MG63 (cell line): ENCODE measurements at places on chromosomes 7 and 10.

GRCh38 chr7:30921540-30922401, 10.1 kb downstream of the AQP1 start:
- no peak for DNase-seq

- peak; percentile 52 for DNase-seq
Observed at GRCh38 chr10:28730031-28730778, 52.9 kb downstream of the BAMBI start.

DNA sequence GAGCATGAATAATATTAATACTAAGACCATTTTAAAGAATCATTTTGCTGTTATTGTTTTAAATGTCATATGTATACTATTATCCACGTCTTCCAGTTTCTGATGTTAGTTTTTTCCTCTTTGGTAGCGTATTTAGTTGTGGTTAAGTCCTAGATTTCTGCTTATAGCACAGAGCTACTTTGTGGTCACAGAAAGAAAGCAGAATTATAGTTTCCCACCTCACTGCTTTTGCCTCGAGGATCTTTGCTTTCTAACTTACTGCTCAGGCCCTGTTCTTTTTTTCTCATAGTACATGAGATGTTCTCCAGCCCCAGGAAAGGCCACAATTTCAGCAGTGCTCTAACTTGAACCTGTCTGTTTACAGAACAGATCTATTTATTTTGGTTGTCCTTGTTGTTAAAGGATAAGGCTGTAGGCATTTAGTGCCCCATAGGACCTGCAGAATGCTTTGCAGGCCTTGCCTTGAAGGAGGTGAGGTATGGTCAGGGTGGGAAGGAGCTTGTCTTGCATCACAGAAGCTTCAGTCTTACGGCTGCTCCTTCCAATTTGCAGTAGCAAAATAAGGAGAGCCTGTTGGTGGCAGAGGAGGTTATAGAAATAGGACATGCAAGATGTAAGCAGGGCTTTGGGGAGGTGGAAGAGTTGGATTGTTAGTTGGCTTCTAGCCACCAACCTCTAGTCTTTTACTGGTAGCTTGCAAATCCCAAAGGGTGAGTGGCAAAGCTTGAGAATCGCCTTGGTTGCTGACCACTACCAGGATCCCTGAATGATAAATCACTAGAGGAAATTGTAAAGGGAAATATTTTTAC, 129.1 kb downstream of the LRRC4 start:
- no peak for DNase-seq

GRCh38 chr10:24804956-24805355, 81.3 kb upstream of the ARHGAP21 start:
- DNase-seq = no peak

DNA sequence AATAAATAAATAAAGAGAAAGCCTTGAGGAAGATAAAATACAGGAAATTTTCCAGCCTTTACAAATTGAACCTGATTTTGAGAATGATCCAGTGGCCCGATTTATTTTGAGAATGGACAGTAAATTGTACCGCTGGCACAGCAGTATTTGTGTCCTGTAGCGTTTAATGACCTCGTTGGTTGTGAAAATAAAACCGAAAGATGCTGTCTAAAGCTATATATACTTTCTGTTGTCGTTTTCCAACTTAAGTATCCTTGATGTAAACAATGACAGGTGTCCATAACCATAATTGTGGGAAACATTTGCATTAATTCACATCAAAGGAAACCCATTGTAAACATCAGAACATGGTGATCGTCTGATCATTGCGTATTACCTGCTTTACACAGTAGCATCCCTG, 38.8 kb downstream of the TBXAS1 start:
- no peak for DNase-seq

- no peak for DNase-seq
Observed at GRCh38 chr10:48541144-48541795, 63.6 kb downstream of the ARHGAP22 start.

GRCh38 chr7:4115941-4116610, 566.0 kb upstream of the FOXK1 start:
- no peak for DNase-seq

GRCh38 chr7:121369462-121369861, 26.6 kb downstream of the FAM3C start:
- DNase-seq = no peak

- DNase-seq = no peak
Observed at GRCh38 chr10:86252079-86252478, 114.5 kb downstream of the GRID1 start.

- DNase-seq = no peak
Observed at GRCh38 chr7:43405948-43406347, 177.0 kb upstream of the STK17A start.

- DNase-seq = no peak
Observed at GRCh38 chr7:94492601-94493000, 17.0 kb upstream of the CASD1 start.

GRCh38 chr10:18044976-18045720, 93.4 kb downstream of the SLC39A12 start:
- no peak for DNase-seq

DNA sequence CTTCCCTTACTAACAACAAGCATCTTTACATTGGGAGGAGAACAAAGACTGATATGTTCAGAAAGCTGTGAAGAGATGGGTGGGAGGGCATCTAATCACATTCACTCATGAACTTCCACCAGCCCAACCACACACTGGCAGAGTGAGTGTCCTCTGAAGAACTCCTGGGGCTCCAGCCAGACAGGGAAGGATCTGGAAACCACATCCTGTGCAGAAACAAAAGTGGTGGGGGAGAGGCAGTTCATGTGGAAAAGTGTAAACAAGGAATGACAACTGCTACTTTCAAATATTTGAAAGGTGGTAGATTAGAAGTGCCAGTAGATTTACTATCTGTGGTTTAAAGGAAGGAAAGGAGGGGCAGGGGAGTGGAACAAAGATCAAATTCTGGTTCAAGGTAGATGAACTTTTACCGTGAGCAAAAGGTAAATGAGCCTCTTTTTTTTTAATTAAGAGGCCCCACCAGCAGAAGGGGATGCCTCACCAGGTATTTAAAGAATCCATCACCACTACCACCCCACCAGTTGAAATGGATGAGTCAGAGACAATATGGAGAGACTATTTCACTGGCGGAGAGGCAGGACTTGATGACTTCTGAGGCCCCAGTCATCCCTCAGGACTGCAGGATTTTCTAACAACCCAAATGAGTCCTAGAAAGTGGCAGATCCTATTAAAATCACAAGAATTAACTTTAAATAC, 34.5 kb downstream of the GOT1 start:
- peak; percentile 65 for DNase-seq

GRCh38 chr7:154577141-154577873, 425.6 kb downstream of the PAXIP1 start:
- DNase-seq = no peak

DNA sequence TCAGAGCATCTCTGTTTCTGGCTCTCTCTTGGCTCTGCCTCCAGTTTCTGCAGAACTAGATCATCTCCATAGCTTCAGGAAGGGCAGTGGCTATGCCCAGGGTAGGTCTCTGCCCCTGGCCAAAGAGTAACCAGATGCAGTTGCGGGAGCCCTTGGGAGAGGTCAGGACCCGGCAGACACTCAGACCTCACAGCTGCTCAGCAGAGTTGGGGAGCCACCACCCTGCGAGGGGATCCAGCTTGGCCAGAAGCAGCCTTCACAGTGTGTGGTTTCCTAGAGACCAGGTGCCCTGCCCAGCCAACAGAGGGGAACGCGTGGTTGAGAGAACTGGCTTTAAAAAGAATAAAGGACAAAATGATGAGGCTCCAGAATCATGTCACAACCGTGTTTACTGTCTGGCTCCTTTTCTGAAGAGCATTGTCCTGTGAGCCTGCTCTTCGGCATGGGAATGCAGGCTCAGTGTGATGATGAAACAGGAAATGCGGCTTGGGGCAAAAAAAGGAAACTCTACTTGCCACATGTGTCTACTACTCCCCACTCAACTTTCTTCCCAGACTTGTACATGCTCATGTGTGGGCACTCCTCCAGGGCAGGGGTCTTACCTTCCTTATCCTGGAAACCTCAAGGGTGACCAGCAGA, 243.1 kb downstream of the INHBA start:
- no peak for DNase-seq

GRCh38 chr7:50140688-50141087, 47.6 kb upstream of the ZPBP start:
- DNase-seq = no peak

DNA sequence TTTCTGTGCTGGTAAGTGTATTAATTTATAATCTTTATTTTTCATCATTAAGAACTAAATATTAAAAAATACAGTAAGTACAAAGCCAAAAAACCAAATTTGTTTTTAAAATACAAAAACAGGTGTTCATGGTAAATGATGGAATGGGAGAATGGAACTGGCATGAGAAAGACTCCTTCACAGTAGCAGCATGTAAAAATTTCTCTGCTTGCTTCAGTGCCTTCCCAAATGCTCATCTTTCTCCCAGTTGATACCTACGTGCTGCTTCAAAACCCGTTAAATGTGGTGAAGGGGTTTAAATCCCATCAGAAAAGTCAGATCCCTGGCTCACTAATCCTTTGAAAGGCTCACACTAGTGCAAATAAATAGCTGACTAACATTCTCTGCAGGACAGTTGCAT, 4.2 kb downstream of the RNF133 start:
- DNase-seq = no peak

DNA sequence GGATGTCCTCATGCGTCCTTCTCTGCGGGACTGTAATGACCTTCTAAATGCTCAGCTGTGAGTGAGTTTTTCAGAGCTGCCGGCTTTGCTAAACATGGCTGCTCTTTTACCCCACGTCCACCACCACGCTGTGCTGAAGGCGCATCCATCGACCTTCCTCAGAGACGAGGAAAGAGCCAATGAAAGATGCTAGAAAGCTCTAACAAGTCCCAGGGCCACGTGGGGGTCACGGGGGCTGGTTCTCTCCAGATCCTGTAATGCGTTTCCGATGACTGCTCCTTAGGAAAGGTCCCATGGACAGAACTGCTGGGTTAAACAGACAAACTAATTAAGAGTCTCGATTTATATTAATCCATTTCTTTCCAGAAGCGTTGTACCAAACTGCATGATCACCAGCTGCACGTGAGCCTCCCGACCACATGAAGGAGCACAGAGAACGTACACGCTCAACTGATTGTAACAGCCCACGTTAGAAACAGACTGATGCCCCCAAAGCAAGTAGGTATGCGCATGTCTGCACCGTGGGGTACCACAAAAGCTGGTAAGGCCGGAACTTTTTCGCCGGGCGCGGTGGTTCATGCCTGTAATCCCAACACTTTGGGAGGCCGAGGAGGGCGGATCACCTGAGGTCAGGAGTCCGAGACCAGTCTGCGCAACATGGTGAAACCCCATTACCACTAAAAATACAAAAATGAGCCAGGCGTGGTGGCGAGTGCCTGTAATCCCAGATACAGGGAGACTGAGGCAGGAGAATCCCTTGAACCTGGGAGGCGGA, 109.6 kb downstream of the TCERG1L start:
- no peak for DNase-seq

- no peak for DNase-seq
Observed at GRCh38 chr10:99791831-99792230, 9.4 kb downstream of the ABCC2 start.

DNA sequence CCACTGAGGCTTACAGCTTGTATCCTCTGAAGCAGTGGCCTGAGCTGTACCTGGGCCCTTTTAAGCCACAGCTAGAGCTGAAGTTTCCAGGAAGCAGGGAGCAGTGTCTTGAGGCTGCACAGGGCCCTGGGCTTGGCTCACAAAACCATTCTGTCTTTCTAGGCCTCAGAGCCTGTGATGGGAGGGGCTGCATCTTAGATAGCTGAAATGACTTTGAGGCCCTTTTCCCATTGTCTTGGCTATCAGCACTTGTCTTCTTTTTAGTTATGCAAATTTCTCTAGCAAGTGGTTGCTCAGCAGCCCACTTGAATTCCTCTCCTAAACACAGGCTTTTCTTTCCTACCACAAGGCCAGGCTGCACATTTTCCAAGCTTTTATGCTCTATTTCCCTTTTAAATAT, 864.2 kb downstream of the REEP3 start:
- no peak for DNase-seq

DNA sequence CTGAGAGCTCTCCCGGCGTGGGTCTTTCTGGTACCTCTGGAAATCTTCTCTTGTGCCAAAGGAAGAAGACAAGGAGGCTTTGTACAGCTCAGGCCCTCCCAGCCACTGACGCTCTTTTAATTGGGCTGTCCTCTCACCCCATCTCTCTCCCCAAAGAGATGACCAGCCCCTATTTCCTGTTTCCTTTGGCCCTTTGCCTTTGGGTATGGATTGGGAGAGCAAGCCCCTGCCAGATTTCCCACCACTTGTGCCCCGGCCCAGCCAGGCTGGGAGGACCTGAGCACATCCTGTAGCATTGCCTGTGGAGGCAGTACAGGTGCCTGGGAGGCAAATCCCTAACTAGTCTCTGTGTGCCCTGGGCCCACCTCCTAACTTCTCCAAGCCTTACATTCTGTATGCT, 5.7 kb upstream of the PLAC9 start:
- DNase-seq = peak; percentile 23

DNA sequence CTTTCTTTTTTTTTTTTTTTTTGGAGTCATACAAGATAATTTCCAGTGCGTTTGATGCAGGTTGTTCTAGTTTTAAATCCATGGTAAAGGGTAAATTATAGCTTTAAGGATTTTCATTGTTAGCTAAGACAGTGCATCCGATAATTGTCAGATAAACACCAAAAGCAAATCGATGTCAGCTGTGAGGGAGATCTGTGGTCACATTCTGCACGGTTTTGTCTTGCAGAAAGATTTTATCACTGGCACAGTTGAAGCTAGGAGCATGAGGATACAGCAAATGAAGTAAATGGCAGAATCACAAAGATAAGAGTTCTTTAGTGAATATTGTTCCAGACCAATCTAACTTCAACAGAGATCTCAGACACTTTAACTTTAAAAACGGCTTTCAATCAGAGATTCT, 648.8 kb upstream of the COBL start:
- DNase-seq = no peak

- no peak for DNase-seq
Observed at GRCh38 chr7:21580073-21580521, 37.3 kb downstream of the DNAH11 start.

- no peak for DNase-seq
Observed at GRCh38 chr10:31693491-31693890, 235.1 kb downstream of the ARHGAP12 start.

DNA sequence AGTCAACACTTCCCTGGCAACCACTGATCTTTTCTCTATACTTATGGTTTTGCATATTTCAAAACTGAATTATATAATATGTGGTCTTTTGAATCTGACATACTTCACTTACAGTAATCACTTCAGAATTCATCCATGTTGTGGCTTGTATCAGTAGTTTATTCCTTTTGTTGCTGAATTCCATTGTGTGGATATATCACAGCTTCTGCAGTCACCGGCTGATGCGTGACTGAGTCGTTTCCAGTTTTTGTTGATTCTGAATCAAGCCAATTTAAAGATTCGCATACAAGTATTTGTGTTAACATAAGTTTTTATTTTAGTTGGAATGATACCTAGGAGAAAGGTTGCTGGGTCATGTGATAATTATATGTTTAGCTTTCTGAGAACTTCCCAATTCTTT, 672.5 kb upstream of the ANKRD30A start:
- DNase-seq = no peak

- DNase-seq = peak; percentile 27
Observed at GRCh38 chr7:28919510-28919909, 38.6 kb downstream of the TRIL start.

GRCh38 chr10:43644252-43644651, 4.4 kb downstream of the ZNF32 start:
- no peak for DNase-seq

- DNase-seq = no peak
Observed at GRCh38 chr7:157555944-157556641, 219.3 kb downstream of the DNAJB6 start.
